Fibroblast of upper back skin (primary cell): ENCODE measurements at places on chromosomes 5 and 9.

GRCh38 chr5:2278825-2279456 is 396.2 kb upstream of the IRX4 start:
- no peak for DNase-seq

DNA sequence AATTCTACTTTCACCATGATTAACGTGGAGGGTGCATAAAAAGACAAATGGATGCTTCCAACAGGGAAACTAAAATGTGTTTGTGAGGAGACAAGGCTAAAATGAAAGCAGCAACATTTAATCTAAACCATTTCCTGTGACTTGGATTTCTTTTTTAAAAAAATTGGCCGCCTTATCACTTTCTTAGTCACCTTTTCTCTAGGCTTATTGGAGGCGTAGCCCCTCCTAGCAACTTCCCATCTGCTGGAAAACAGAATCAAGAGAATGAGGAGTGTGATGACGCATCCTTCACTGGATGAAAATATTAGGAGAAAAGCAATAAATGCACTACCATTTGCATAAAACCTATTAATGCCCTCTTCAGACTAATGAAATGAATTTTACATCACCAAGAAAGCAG is 791 bp upstream of the GPR150 start:
- peak; percentile 29 for DNase-seq

GRCh38 chr9:105319202-105319813 is 74.9 kb downstream of the SLC44A1 start:
- no peak for DNase-seq

GRCh38 chr5:154937186-154937717 is 759 bp downstream of the GEMIN5 start:
- peak; percentile 2 for DNase-seq

- DNase-seq: no peak
Measured at GRCh38 chr5:157046041-157046440, 12.9 kb downstream of the HAVCR1 start.

DNA sequence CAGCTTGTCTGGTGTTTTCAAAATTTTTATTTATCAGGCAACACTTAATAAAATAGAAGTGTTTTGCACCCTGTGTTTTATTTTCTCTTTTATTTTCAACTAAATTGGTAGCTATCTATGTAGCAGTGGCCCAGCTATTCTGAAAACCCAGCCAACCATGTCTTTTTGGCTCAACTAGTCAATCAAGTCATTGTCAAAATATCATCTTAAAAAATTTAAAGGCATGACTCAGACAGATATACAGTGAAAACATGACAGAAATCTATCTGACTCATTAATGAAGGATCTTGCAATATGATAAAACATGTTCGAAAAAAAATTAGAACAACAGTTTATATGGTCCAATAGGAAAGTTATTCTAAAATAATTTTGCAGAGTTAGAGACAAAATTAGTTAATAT is 75.1 kb downstream of the HSD17B4 start:
- DNase-seq: peak; percentile 39

DNA sequence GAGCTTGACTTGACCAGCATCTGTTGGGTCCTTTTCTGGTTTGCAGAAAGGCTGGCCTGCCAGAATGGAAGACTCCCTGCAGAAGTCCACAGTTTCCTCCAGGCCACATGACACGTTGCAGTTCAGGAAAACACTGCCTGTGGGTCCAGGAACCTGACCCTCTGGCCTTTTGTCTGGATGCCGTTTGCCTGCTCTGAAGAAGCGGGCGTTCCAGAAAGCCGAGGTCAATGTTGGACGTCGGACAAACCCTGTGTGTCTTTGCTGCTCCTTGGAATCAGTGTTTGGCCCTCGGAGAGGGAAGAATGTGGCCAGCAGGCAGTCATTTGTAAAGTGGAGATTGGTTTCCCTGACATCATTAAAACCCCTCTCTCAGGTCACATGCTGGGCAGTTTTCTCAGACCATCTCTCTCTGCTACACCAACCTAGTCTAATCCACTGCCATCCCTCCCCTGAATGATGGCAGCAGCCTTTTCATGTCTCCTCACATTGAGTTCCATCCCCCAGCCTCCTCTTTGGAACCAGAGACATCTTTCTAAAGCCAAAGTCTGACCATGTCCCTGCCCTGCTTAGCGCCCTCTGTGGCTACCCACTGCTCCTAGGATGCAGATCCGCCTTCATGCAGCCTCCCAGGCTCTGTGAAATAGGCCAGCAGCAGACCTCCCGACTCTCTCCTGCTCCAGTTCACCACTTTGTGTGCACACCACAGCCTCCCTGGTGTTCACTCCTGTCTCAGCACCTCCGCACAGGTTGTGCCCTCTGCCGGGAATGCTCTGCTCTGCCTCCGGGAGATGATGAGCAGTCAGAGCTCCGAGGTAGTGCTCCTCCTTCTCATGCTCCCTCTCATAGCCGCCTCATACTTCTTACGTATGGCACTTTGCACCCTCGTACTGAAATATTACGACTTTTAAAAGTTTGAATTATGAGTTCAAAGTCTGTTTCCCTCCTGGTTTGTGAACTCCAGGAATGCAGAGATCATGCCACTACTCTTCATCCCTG is 75.6 kb downstream of the RALGPS1 start:
- no peak for DNase-seq

DNA sequence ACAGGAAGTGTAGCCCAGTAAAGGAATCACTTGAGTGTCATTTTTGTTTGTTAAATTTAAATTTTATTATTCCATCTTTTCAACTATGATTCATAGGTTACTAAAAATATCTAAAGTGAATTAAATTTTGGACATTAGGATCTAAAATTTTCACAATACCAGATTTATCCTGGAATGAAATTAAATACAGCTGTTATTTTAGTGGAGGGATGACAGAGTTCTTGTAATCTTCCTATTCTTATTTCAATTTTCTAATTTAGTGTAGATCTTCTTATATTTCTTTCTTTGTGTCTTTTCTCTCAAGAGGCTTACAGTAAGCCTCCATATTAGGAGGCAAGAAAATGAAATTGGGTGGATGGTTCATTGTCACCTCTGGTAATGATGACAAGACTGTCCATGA is 167.9 kb upstream of the TNC start:
- DNase-seq: no peak

DNA sequence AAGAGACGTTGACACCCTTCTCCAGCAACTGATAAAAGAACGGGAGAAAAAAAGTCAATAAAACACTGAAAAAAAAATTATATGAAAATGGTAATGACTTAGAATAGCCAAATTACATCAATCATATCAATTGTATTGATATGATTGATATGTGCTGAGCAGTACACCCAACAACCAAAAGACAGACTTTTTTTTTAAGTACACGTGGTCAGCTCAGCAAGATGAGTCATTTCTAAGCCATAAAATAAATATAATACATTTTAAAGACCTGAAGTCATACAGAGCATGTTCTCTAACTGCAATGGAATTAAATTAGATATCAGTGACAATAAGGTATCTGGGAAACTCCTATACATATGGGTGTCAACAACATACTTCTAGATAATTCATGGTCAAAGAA is 30.9 kb upstream of the OLFM1 start:
- DNase-seq: no peak

- no peak for DNase-seq
Measured at GRCh38 chr5:96569332-96569731, 92.8 kb upstream of the CAST start.

GRCh38 chr9:131697908-131698617 is 41.8 kb downstream of the RAPGEF1 start:
- DNase-seq: no peak

- DNase-seq: no peak
Measured at GRCh38 chr5:3778000-3778550, 182.4 kb downstream of the IRX1 start.

- DNase-seq: peak; percentile 94
Measured at GRCh38 chr5:10527281-10527950, 36.5 kb upstream of the ANKRD33B start.

- peak; percentile 90 for DNase-seq
Measured at GRCh38 chr9:114606597-114607207, 4.4 kb upstream of the TMEM268 start.

DNA sequence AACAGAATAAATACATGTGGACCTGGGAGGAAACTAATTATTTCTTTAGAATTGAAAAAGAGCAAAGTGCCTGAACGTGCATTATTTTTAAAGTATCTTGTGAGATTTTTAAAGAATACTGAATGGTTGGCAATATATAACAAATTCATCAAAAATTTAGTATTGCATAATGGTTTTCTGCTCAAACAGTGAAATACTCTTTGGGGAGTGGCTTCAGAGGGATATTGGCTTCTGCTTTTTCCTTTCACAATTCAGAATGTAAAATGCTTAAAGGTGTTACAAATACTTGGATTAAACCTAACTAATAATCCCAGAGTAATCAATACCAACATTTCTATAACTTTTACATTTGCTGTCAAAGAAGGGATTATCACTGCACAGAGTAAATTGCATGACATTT is 379.3 kb upstream of the CHD1 start:
- DNase-seq: no peak

DNA sequence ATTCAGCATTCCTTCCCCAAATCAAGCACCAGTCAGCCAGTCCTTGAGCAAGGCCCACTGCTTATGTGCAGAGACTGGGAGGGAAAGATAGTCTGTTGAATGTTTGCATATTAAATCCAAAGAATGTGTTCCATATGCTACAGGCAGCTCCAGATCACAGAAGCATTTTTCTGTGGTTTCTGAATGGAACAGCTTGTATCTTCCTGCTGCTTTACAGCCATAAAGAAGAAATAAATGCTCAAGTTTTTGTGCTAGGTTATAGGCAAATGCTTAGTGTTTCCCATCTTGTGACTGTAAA is 310.3 kb downstream of the TRIM36 start:
- peak; percentile 5 for DNase-seq

DNA sequence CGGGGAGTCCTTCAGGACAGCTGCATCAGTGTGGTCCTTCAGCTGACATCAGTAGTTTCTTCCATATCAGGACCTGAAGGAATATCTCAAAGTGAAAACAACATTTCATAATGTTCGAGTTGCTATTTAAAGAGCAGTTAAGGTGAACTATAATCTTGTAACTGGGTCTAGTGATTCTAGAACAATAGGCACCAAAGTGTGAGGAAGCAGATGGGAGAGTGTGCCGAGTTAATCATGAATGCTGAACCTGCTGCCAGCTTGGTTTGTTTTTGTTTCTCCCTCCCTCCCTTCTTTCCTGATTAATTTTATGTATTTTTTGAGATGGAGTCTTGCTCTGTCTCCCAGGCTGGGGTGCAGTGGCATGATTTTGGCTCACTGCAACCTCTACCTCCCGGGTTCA is 3.6 kb upstream of the PTGR1 start:
- no peak for DNase-seq

- DNase-seq: peak; percentile 85
Measured at GRCh38 chr5:158819840-158820620, 279.7 kb downstream of the EBF1 start.

- DNase-seq: peak; percentile 75
Measured at GRCh38 chr5:149381986-149382338, 2.9 kb upstream of the IL17B start.

- no peak for DNase-seq
Measured at GRCh38 chr5:149447373-149448367, 68.6 kb upstream of the IL17B start.

GRCh38 chr5:38752622-38753021 is 93.2 kb upstream of the OSMR start:
- no peak for DNase-seq

DNA sequence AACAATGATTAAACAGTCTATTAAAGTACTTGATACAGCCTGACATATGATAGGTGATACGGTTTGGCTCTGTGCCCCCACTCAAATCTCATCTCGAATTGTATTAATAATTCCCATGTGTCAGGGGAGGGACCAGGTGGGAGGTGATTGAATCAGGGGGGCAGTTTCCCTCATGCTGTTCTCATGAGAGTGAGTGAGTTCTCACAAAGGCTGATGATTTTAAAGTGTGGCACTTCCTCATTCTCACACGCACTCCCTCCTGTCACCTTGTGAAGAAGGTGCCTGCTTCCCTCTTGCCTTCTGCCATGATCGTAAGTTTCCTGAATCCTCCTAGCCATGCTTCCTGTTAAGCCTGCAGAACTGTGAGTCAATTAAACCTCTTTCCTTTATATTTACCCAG is 40.1 kb upstream of the TARS1 start:
- DNase-seq: no peak

- no peak for DNase-seq
Measured at GRCh38 chr9:131335368-131335755, 45.8 kb downstream of the PLPP7 start.
